ENCODE measurements at places on chromosomes 6 and 20. TPM values are rescaled to one million over a fixed set of nuclear protein-coding genes. Genes with fewer than 3 reads are reported as not detected.

The LINC00237 gene
- total RNA-seq = not detected

The PAK5 gene
- total RNA-seq = not detected

The SAPCD1 gene
- total RNA-seq = 1.3 TPM

The OPRL1 gene
- under 0.01 TPM for total RNA-seq

The BANF2 gene
- not detected for total RNA-seq

The ADA gene
- 12.6 TPM for total RNA-seq

The GINM1 gene
- 30.8 TPM for total RNA-seq

The PXMP4 gene
- total RNA-seq = 2.4 TPM

The OR2J2 gene
- total RNA-seq = not detected

The RAD21L1 gene
- total RNA-seq = under 0.01 TPM

The PPP1R14C gene
- total RNA-seq = 80.0 TPM

The GLP1R gene
- not detected for total RNA-seq

The PSMB8 gene
- total RNA-seq = 19.5 TPM

The GDAP1L1 gene
- not detected for total RNA-seq

Measured in bronchial epithelial cell (primary cell).